Activated CD8-positive, alpha-beta T cell treated with anti-CD3 and anti-CD28 coated beads for 36 hours (primary cell): ENCODE measurements at places on chromosomes 7 and 10. TPM values are rescaled to one million over a fixed set of nuclear protein-coding genes. Genes with fewer than 3 reads are reported as not detected.

SFTPA1 gene
- not detected for total RNA-seq

ANKRD7 gene
- total RNA-seq = 1.2 TPM

RTKN2 gene
- 1.1 TPM for total RNA-seq

LYZL2 gene
- not detected for total RNA-seq

HERC4 gene
- total RNA-seq = 59.6 TPM

MYOZ1 gene
- total RNA-seq = not detected

TMEM229A gene
- total RNA-seq = not detected

METTL27 gene
- not detected for total RNA-seq

CLCN1 gene
- 0.09 TPM for total RNA-seq

C10orf67 gene
- 0.25 TPM for total RNA-seq
